ENCODE measurements at places on chromosomes 4 and X.

DNA sequence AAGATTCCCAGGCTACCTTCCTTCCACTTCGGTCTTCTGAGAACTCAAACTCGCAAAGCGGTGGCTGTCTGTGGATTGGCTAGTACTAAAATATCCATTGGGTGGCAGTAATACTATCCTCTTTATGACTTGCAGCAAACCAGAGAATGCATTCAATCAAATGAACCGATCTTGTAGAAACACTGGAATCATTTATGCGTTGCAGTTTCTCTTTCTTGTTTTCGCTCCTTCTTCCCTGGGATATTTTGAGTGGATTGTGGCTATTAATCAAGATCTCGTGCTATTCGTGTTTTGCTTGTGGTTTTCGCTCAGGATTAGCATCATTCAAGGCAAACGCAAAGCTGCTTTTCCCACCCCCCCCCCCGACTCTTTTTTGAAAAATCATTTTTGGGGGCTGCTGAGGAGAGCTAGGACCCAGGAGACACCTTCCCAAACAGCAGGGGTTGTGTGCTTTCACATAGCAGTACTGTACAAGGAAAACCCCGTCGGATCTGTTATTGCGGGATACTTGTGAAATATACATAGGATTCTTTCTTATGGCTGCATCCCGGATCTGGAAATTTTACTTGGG, at the start of gene IL1RAPL1:
Gene IL1RAPL1 (plus strand): TSS at position 466 of the 571 bp plus-strand sequence.
- no peak for DNase-seq

DNA sequence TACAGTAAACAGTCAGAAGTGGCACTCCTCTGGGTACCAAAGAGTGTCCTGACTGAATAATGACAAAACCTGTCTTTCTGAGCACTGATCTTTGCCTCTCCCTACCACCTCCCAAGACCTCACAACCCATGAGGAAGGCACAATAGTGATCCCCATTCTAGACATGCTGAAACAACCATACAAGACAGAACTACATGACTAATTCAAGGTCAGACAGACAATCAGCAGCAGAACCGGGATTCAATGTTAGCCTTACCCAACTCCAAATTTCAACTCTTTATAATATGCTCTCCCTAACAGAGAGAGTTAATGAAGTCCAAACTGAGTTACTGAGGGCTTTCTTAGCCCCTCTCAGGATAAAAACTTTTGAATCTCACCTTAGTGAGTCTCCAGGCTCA, 71.0 kb downstream of the IRF2 start:
- DNase-seq: no peak

DNA sequence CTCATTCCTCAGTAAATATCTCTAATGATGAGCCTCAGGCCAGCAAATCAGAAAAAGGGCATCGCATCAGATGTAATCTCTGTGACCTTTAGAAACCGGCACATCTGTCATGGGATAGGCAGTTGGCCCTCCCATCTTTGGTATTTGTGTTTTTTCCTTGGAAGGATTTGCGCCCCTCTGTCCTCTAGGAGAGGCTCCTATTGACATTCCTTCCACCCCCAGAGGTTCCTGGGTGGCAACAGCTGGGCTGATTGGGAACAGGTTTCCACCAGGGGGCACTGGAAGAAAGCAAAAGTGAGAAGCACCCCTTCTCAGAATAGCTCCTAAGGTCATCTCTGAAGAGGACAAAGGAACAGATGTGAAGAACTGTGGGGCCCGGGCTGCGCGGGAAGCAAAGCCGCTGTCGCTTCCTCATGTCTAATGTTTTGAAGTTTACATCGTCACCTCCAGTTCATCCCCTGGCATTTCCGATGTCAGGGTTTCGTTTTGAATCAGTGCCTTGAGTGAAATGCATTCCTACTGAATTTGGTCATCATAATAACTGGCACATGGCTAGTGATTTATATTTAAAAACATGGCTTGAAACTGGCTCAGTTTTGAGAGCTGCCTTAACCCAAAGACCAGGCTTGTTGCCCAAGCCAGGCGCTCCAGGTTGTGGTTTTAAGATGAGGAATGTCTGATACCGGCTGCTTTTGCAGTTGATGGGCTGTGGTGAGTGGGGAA, 6.2 kb downstream of the TXK start:
- DNase-seq: peak; percentile 55

GRCh38 chr4:8559524-8560264, 20.5 kb upstream of the GPR78 start:
- DNase-seq: no peak
